GM19239 (cell line): ENCODE measurements at places on chromosomes 4 and X.

DNA sequence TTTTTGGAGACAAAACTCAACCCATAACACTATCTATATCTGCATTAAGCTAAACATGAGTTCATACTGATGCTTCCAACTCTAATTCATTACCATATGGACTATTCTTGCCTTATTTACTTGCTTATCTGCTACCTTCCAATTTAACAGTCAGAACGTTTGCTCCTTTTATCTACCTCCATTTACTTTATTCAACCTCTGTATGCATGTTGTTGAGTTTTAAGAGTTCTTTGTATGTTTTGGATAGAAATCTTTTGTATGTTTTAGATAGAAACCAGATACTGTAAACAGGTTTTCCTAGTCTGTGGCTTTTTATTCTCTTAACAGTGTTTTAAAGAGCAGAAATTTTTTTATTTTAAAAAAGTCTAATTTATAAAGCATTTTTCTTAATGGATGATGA lies 542.2 kb upstream of the NDST4 start:
- no peak for DNase-seq

GRCh38 chrX:131564553-131565229 lies 20.8 kb downstream of the OR13H1 start:
- DNase-seq: no peak

- DNase-seq: no peak
Measured at GRCh38 chrX:111100191-111100590, 4.2 kb downstream of the PAK3 start.

DNA sequence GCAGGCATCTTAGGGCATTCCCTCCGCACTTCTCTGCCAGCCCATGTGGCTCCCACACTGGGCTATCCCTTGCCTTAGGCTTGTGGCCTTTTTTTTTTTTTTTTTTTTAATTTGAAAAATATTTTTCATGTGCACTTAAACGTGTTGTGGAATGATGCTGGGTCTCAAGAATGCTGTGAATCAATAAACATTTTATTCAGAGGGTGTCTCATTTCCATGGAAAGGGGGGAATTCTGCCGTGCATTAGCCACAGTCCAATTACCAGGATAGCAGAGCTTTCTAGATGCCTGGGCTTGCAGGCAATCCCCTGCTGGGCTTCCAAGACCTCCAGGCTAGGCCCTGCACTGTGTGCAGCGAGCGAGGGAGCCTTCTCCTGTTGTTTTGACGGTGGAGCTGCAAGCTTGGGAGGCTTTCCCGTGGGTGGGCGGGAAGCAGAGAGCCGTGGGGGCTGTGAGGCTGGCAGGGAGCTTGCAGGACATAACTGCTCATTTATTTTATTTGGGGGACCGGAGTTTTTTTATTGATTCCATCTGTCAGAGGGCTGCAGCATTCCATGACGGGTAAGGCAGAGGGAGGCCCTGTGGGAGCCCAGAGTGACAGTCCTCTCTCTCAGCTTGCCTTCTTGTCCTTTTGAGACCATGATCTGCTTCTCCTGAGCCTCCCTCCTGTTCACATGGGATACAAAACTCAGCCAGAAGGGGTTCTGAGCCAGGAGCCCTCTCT lies 2.6 kb upstream of the CPZ start:
- DNase-seq: no peak

DNA sequence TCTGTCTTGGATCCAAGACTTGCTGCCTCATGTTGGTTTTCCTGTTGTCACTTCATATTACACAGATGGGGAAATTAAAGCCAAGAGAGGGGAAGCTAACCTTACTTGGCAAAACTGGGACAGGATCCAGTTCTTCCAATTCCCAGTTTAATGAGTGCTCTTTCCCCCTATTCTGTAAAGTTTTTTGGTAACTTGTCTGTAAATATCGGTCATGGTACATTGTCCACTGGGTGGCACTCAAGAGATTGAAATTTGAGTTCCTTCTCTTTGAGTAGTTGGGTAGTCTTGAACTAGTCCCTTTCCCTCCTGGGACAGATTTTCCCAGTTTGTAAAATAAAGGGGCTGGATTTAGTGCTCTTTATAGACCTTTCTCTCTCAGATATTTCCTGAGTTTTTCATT lies 12.4 kb upstream of the EOLA2 start:
- no peak for DNase-seq
